Heart right ventricle (tissue), 16 donors: ENCODE measurements at places on chromosomes 3 and 15. TPM values are rescaled to one million over a fixed set of nuclear protein-coding genes. Genes with fewer than 3 reads are reported as not detected.

The THRB gene
- total RNA-seq = 29.6 TPM

The AADACL2 gene
- not detected for total RNA-seq

The FOXP1 gene
- 56.0 TPM for total RNA-seq

The ATP13A5 gene
- not detected for total RNA-seq

The PCBP4 gene
- total RNA-seq = 55.1 TPM

The C3orf49 gene
- total RNA-seq = not detected

The GORASP1 gene
- total RNA-seq = 40.3 TPM

The NR1I2 gene
- total RNA-seq = 0.31 TPM

The SYNPR gene
- 0.44 TPM for total RNA-seq

The PLA2G4D gene
- not detected for total RNA-seq

The GPR156 gene
- not detected for total RNA-seq

The TGM4 gene
- total RNA-seq = not detected

The CFAP100 gene
- total RNA-seq = not detected

The WDR6 gene
- 72.3 TPM for total RNA-seq

The KCNMB2 gene
- total RNA-seq = 5.2 TPM

The LNP1 gene
- 4.3 TPM for total RNA-seq

The UMPS gene
- total RNA-seq = 12.0 TPM

The IL17RB gene
- total RNA-seq = 1.2 TPM

The OR5H6 gene
- total RNA-seq = not detected

The CPLX3 gene
- 0.66 TPM for total RNA-seq

The CSK gene
- 48.6 TPM for total RNA-seq

The RHCG gene
- not detected for total RNA-seq

The ERICH6 gene
- total RNA-seq = not detected

The KIF15 gene
- 1.9 TPM for total RNA-seq

The PLOD2 gene
- total RNA-seq = 17.5 TPM

The XCR1 gene
- total RNA-seq = 0.72 TPM

The C3orf80 gene
- not detected for total RNA-seq

The FANCD2OS gene
- not detected for total RNA-seq

The GOLGA8J gene
- total RNA-seq = not detected

The CRABP1 gene
- total RNA-seq = not detected

The WNT5A gene
- 3.2 TPM for total RNA-seq

The GABRA5 gene
- total RNA-seq = 0.17 TPM

The SSUH2 gene
- 1.2 TPM for total RNA-seq

The CXCR6 gene
- total RNA-seq = not detected

The IL5RA gene
- total RNA-seq = not detected

The AHSG gene
- not detected for total RNA-seq

The ISG20 gene
- 6.0 TPM for total RNA-seq

The MUC20 gene
- 0.67 TPM for total RNA-seq

The CCR9 gene
- not detected for total RNA-seq

The GOLGA6A gene
- not detected for total RNA-seq

The PRSS50 gene
- 0.34 TPM for total RNA-seq

The YEATS2 gene
- 10.5 TPM for total RNA-seq

The DNAH12 gene
- total RNA-seq = not detected

The TEX55 gene
- total RNA-seq = not detected

The QRICH1 gene
- 60.8 TPM for total RNA-seq

The EFCC1 gene
- total RNA-seq = 3.3 TPM

The GP9 gene
- total RNA-seq = not detected

The LRRC31 gene
- total RNA-seq = not detected

The AGBL1 gene
- total RNA-seq = not detected

The CLSTN2 gene
- 1.5 TPM for total RNA-seq

The C3orf20 gene
- total RNA-seq = 0.14 TPM

The CD200R1 gene
- 2.6 TPM for total RNA-seq

The RASGRF1 gene
- total RNA-seq = not detected

The WWTR1 gene
- total RNA-seq = 30.3 TPM

The SPRED1 gene
- 14.5 TPM for total RNA-seq
